SJSA1 (cell line): ENCODE measurements at places on chromosomes 16 and 17. TPM values are rescaled to one million over a fixed set of nuclear protein-coding genes. Genes with fewer than 3 reads are reported as not detected.
A peak's percentile ranks its signal among the peaks of the same experiment; 100 is the strongest.

DNA sequence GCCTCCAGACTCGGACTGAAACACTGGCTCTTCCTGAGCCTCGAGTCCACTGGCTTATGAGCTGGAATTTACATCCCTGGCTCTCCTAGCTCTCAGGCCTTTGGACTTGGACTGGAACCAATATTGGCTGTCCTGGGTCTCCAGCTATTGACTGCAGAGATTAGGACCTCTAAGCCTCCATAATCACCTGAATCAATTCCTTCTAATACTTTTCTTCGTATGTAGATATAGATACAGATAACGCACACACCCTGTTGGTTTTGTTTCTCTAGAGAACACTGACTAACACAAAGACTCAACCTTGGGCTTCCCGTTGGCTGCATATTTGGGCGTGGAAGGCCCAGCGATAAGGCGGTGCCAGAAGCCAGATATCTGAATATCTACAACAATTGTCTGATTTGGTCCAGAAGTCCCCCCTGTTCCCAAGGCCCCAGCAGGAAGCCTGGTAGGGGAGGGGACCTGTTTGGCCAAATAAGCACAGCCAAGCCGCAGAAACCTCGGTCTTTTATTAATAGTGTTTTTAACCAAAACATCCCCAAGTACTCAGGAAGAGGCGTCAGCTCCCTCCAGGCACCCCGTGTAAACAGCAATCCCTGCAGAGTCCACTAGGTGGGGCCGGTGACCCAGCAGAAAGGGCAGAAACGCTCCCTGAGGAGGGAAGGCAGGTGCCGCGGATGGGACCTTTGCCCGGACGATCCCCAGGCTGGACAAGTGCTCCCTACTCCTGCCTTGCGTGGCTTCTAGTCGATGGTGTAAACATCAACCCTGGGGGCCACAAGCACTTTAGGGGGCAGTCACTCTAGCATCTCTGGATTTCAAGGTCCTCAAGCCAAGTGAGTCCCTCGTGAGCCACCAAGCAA is 57.0 kb downstream of the ABR start:
- peaks cover 5% of the 10 kb centered on the region for H3K4me1 ChIP-seq
- H3K27ac ChIP-seq = no peak overlapping the region
- no peaks in the 10 kb centered on the region for H3K27me3 ChIP-seq

- H3K4me3 ChIP-seq = no peak overlapping the region
- H3K27me3 ChIP-seq = 0 out of 2 replicates have a peak, but pooled peaks cover 8% of the 10 kb centered on the region
- no peaks in the 10 kb centered on the region for H3K36me3 ChIP-seq
- no peak for DNase-seq
- H3K4me1 ChIP-seq = no peaks in the 10 kb centered on the region
- H3K27ac ChIP-seq = no peak overlapping the region
Measured at GRCh38 chr17:2571523-2572303, 21.7 kb upstream of the PAFAH1B1 start.

DNA sequence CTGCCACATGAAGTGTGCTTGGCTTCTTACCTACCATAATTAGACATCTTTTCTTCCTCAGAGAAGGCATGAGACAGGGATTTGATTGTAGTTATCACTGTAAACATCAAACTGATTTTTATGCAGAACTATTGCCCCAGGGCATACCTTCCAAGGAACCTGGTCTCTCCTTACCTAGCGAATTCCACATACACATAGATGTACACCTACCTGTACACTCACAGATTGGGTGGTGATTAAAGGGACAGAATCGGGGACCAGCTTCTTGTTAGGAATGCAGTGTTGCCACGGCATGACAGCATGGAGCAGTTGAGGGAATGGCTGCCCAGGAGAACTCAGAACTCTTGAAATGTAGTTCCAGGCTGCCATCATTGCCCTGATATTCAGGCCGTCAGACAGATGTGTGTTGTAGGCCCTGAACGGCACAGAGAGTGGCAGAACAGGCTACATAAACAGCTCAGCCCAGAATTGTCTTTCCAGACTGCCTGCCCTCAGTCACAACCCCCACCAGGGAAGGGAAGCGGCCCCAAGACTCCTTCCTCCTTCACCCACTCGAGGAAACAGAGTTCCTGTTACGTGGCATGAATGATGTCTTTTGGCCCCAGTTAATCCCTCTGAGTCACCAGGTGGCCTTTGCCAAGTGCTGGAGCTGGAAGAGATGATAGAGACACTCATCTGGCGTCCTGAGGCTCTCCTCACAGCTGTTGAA is 17.8 kb upstream of the NAGLU start:
- no peaks in the 10 kb centered on the region for H3K27me3 ChIP-seq
- peaks cover 22% of the 10 kb centered on the region for H3K36me3 ChIP-seq
- H3K27ac ChIP-seq = peak overlapping the region; percentile 99
- DNase-seq = peak; percentile 93
- peaks cover 59% of the 10 kb centered on the region for H3K4me1 ChIP-seq
- H3K4me3 ChIP-seq = no peak overlapping the region

- DNase-seq = no peak
- peaks cover 15% of the 10 kb centered on the region for H3K36me3 ChIP-seq
- no peaks in the 10 kb centered on the region for H3K4me1 ChIP-seq
- H3K4me3 ChIP-seq = no peak overlapping the region
- H3K27me3 ChIP-seq = no peaks in the 10 kb centered on the region
Measured at GRCh38 chr16:69579783-69580481, 14.2 kb downstream of the NFAT5 start.

- H3K27me3 ChIP-seq = peaks cover 14% of the 10 kb centered on the region; the same call in 1 of the 2 replicates
- DNase-seq = no peak
- H3K4me3 ChIP-seq = no peak within 1 kb of the TSS
- no peaks in the 10 kb centered on the region for H3K36me3 ChIP-seq
- H3K4me1 ChIP-seq = no peaks in the 10 kb centered on the region
Measured at GRCh38 chr17:57745242-57745641, at the start of gene CCDC182. TSS of gene CCDC182 (minus strand) at chr17:57745299. CDS start at chr17:57745272, 27 bp downstream.

GRCh38 chr17:66652840-66653507 is 181.9 kb upstream of the CACNG5 start:
- DNase-seq = no peak
- H3K4me3 ChIP-seq = no peak overlapping the region
- H3K36me3 ChIP-seq = peaks cover 11% of the 10 kb centered on the region
- H3K27me3 ChIP-seq = no peaks in the 10 kb centered on the region
- no peak overlapping the region for H3K27ac ChIP-seq
- no peaks in the 10 kb centered on the region for H3K4me1 ChIP-seq

DNA sequence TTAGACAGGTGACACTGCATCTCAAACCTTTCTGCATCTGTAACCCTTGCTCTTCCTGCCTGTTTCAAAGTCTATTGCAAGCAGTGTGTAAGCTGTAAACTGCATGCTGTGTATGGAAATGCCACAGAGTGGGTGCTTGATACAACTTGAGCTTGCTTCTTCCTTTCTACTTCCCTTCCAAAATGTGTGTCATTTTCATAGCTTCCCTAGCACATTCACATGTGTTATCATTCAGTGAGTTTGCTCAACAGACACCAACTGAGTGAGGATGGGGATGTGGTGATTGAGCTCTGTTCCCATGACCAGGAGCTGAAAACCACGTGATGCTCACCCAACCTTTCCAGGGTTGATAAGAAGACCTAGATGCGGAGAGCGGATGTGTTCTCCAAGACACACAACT is 111.1 kb downstream of the VAT1L start:
- no peak overlapping the region for H3K27ac ChIP-seq
- DNase-seq = no peak
- no peaks in the 10 kb centered on the region for H3K4me1 ChIP-seq

DNA sequence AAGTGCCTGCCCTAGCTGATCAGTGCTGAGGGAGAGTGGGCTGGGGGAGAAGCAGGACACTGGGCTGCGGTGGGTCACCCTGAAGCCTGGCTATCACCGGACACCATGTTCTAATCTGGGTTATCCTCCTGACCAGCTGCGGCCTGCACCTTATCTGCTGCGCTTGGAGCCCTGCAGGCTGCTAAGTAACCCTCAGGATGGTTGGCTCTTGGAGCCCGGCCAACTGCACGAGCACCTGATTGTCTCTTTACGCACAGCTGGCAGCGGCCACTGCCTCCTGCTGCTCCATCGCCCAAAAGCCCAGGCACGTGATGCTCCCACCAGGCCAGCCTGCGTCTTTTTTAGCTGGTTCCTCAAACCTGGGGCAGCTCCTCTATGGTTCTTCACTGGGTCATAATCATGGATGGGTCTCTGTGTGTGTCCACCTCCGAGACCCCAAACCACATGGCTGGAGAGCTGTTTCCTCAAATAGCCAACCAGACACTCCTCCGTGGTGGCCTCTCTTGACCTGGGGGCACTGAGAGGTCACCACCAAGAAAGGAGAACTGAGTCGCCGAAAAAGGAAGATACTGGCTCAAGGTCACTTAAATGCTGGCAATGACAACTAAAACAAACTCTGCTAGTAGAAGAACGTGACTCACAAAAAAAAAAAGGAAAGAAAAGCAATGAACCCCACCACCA is 21.7 kb downstream of the SPHK1 start:
- no peaks in the 10 kb centered on the region for H3K27me3 ChIP-seq
- DNase-seq = no peak
- H3K36me3 ChIP-seq = peaks cover 62% of the 10 kb centered on the region
- H3K4me1 ChIP-seq = no peaks in the 10 kb centered on the region
- H3K27ac ChIP-seq = no peak overlapping the region

- no peak overlapping the region for H3K4me3 ChIP-seq
- DNase-seq = no peak
- H3K27me3 ChIP-seq = no peaks in the 10 kb centered on the region
Measured at GRCh38 chr17:57343717-57344116, 87.4 kb downstream of the MSI2 start.

GRCh38 chr16:17331991-17332390 is 138.8 kb downstream of the XYLT1 start:
- H3K4me1 ChIP-seq = peaks cover 7% of the 10 kb centered on the region; the same call in 1 of the 2 replicates
- no peaks in the 10 kb centered on the region for H3K36me3 ChIP-seq
- H3K27ac ChIP-seq = no peak overlapping the region
- DNase-seq = no peak

DNA sequence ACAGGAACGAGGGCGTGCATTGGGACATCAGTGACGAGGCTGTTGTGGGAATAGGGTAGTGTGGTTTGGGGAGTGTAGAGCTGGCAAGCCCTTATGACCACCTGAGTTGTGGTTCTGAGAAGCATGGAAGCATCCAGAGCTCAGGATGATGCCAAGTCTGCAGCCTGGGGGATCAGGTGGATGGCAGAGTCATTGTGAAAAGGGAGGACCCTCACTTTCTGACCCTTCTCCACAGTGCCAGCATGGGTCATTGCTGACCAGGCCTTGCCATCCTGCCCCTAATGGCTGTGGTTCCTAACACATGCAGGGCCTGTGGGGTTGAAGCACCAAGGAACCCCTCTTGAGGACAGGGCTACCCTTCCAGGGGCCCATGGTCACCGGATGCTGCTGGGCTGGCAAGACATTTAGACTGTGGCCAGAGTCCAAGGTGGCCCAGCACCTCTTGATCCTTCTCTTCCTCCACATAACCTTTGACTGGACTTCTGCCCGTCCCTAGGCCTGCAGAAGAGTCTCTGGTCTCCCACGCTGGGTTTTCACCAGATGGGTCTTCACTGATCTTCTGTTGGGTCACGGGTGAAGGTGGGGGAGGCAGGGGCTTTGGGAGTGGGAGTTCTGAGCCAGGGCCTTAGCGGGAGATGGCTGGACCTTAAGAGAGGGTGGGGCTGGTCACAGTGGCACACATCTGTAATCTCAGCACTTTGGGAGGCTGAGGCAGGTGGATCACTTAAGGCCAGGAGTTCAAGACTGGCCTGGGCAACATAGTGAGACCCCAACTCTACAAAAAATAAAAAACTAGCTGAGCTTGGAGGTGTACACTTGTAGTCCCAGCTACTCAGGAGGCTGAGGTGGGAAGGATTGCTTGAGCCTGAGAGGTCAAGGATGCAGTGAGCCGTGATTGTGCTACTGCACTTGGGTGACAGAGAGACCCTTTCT is 2.0 kb upstream of the PLA2G15 start:
- no peaks in the 10 kb centered on the region for H3K27me3 ChIP-seq
- 0 out of 2 replicates have a peak, but pooled peaks cover 2% of the 10 kb centered on the region for H3K36me3 ChIP-seq
- H3K27ac ChIP-seq = no peak overlapping the region
- no peak overlapping the region for H3K4me3 ChIP-seq

DNA sequence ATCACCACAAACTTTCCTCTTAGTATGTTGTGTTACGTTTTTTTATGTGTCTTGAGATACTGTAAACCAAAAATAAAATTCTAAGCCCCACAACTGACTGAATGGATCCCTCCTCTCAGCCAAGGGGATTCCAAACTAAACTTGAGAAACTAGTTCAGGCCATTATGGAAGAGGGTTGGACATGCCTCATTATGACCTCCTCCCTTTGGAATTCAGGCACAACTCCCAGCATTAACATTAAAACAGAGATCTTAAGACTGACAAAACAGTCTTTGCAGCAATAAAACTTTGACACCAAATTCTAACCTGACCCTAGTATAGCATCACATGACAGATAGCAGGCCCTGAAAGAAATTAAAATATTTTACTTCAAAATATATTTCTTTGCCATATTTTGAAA is 51.1 kb upstream of the SLC47A1 start:
- H3K27me3 ChIP-seq = no peaks in the 10 kb centered on the region
- no peaks in the 10 kb centered on the region for H3K36me3 ChIP-seq
- no peak overlapping the region for H3K27ac ChIP-seq
- no peak for DNase-seq
- no peaks in the 10 kb centered on the region for H3K4me1 ChIP-seq
- no peak overlapping the region for H3K4me3 ChIP-seq

GRCh38 chr17:60403523-60403810 is 11.5 kb upstream of the USP32 start:
- H3K27me3 ChIP-seq = no peaks in the 10 kb centered on the region
- H3K27ac ChIP-seq = no peak overlapping the region
- no peaks in the 10 kb centered on the region for H3K36me3 ChIP-seq
- H3K4me3 ChIP-seq = no peak overlapping the region

TBC1D3E gene
- 0.13 TPM in 1 of 2 replicates, not detected in the other for total RNA-seq

TMEM235 gene
- total RNA-seq = not detected in 2 replicates

VASN gene
- total RNA-seq = 85.4 and 93.6 TPM in 2 replicates

RAMP2 gene
- not detected in 2 replicates for total RNA-seq

KIF18B gene
- 7.8 and 14.0 TPM in 2 replicates for total RNA-seq
